Activated CD4-positive, alpha-beta T cell treated with anti-CD3 and anti-CD28 coated beads for 36 hours (primary cell): ENCODE measurements at places on chromosomes 2 and 18. TPM values are rescaled to one million over a fixed set of nuclear protein-coding genes. Genes with fewer than 3 reads are reported as not detected.

DNA sequence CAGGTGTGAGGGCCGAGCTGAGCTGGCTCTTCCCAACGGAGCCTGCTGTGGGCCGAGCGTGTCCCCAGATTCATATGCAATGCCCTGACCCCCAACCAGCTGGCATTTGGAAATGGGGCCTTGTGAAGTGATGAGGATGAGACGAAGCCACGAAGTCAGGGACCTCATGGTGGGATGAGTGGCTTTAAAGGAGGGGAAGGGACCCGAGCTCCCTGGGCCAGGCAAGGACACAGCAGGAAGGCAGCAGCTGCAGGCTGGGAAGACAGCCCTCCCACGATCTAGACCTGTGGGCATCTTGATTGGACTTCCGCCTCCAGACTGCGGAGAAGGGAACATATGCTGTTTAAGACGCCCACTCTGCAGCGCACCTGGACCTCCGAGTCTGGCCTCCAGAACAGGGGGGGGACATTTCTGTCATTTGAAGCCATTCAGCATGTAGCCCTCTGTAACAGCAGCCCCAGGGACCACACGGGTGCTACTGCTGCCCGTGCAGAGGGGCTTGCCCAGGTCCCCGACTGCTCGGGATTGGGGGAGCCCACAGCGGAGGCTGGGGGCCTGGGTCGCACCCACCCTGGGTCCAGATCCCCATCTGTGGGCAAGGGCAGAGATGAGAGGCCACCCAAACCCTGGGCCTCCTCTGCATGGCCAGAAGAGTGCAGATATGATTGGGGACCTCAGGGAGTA, 27.2 kb downstream of the KIF1A start:
- H3K27ac ChIP-seq = no peak overlapping the region
- no peaks in the 10 kb centered on the region for H3K36me3 ChIP-seq
- H3K4me3 ChIP-seq = no peak overlapping the region
- H3K27me3 ChIP-seq = peaks cover 2% of the 10 kb centered on the region
- peak; percentile 1 for DNase-seq

- no peaks in the 10 kb centered on the region for H3K4me1 ChIP-seq
- no peak overlapping the region for H3K27ac ChIP-seq
- no peak overlapping the region for H3K4me3 ChIP-seq
- peaks cover 7% of the 10 kb centered on the region for H3K27me3 ChIP-seq
- no peaks in the 10 kb centered on the region for H3K36me3 ChIP-seq
Measured at GRCh38 chr2:181782660-181783059, 102.3 kb upstream of the NEUROD1 start.

GRCh38 chr2:3223080-3223923, 154.3 kb downstream of the EIPR1 start:
- H3K4me3 ChIP-seq = peak overlapping the region; percentile 51
- peaks cover 40% of the 10 kb centered on the region for H3K4me1 ChIP-seq
- H3K36me3 ChIP-seq = peaks cover 47% of the 10 kb centered on the region
- DNase-seq = peak; percentile 96
- H3K27ac ChIP-seq = peak overlapping the region; percentile 99

GRCh38 chr18:9683418-9684396, 24.4 kb upstream of the RAB31 start:
- H3K4me1 ChIP-seq = peaks cover 9% of the 10 kb centered on the region
- no peak overlapping the region for H3K4me3 ChIP-seq
- H3K36me3 ChIP-seq = no peaks in the 10 kb centered on the region
- H3K27me3 ChIP-seq = peaks cover 8% of the 10 kb centered on the region
- no peak overlapping the region for H3K27ac ChIP-seq

DNA sequence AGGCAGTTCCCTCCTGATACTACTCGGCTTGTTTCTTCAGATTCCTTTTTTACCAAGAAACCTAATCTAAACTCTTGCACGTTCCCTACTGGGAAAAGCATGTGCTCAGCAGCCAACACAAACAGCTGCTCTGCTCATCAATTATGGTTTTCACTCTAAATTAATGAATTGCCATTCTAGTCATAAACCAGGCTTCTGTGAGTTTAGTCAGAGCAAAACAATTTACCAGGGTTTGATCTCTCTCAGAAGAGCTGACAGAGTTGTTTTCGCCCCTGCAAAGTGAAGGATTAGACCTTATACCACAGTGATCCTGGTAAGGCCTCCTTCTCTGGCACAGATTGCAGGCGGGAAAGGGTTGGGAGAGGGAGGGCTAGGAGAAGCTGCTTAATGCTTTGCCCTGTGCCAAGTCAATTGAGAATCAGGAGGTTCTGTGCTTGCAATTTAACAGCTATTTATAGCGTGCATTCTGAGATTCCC, 57.2 kb downstream of the REEP1 start:
- H3K36me3 ChIP-seq = no peaks in the 10 kb centered on the region
- peaks cover 11% of the 10 kb centered on the region for H3K27me3 ChIP-seq
- no peak overlapping the region for H3K27ac ChIP-seq
- H3K4me3 ChIP-seq = no peak overlapping the region
- H3K4me1 ChIP-seq = peaks cover 5% of the 10 kb centered on the region

DNA sequence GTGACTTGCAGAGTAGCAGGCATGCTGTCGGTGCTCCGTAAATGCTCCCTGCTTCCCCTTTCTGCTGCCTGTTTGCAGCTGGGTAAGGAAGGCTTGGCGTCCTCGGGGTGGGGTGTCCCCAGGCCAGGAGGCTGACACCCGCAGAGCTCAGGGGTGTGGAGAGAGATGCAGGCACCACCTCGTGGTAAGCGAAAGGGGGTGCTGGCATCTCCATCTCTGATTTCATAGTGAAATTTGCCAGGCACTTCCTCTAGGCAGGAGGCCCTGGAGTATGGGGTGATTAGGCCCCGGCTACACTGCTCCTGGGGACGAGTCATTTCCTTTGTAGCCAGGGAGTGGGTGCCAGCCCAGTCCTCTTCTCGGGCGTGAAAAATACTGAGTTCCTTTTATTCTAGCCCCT, 160.4 kb downstream of the KLHL29 start:
- DNase-seq = peak; percentile 15
- peaks cover 4% of the 10 kb centered on the region for H3K4me1 ChIP-seq
- H3K4me3 ChIP-seq = no peak overlapping the region
- no peaks in the 10 kb centered on the region for H3K27me3 ChIP-seq
- no peak overlapping the region for H3K27ac ChIP-seq

DNA sequence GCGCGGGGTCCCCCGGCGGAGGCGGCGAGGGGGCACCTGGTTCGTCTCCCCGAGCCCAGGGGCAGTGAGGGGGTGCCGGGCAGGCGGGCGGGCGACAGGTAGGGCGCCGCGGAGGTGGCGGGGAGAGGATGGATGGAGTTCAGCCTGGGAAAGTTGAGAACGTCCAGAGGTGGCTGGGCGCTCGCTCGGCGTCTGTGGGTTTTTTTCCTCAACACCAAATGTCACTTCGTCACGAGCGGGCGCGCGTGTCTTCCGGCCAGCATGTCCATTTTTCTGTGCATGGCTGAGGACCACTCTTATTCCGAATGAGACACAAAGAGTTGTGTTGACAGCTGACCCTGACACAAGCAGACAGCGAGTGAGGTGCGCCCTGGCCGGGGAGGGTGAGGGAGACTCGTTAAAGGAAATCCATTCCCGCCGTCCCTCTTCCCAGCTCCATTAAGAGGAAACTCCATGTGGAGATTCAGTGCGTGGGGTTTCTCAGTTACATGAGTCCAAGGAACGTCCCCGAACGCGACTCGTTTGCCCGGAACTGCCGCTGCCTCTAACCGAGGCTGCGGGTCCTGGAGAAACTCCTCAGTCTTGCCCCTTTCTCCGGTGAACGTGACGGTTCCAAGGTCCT, 859 bp downstream of the GREB1L start:
- no peak overlapping the region for H3K27ac ChIP-seq
- peak overlapping the region; percentile 33 for H3K4me3 ChIP-seq
- peak; percentile 5 for DNase-seq
- H3K36me3 ChIP-seq = no peaks in the 10 kb centered on the region
- peaks cover 50% of the 10 kb centered on the region for H3K27me3 ChIP-seq

DNA sequence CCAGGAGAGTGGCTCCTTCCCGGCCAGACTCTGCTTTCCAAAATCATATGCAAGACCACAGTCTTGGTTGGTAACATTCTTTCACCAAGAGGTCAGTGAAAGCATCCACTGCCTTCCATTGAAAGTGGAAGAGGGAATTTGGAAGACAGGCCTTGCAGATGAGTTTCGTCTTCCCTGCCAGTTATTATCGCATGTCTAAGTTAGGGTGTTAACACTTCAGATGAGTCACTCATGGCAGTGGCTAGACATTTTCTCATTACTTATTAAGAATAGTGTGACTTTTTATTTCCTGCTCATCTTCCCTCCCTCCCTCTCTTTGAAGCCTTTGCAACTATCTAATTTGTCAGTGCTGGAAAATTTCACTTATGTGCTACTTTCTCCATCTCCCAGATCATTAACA, 102.9 kb upstream of the EPB41L3 start:
- H3K36me3 ChIP-seq = no peaks in the 10 kb centered on the region
- no peak for DNase-seq
- no peak overlapping the region for H3K27ac ChIP-seq
- H3K4me3 ChIP-seq = no peak overlapping the region
- peaks cover 3% of the 10 kb centered on the region for H3K27me3 ChIP-seq

GRCh38 chr18:24726727-24727492, 266.5 kb downstream of the HRH4 start:
- H3K4me3 ChIP-seq = no peak overlapping the region
- H3K27me3 ChIP-seq = peaks cover 5% of the 10 kb centered on the region
- peak; percentile 79 for DNase-seq
- no peak overlapping the region for H3K27ac ChIP-seq
- H3K4me1 ChIP-seq = no peaks in the 10 kb centered on the region
- H3K36me3 ChIP-seq = no peaks in the 10 kb centered on the region

- H3K27me3 ChIP-seq = peaks cover 16% of the 10 kb centered on the region
- no peaks in the 10 kb centered on the region for H3K36me3 ChIP-seq
- no peak overlapping the region for H3K4me3 ChIP-seq
- no peaks in the 10 kb centered on the region for H3K4me1 ChIP-seq
- DNase-seq = no peak
Measured at GRCh38 chr2:237180987-237181386, 95.3 kb downstream of the COPS8 start.

DNA sequence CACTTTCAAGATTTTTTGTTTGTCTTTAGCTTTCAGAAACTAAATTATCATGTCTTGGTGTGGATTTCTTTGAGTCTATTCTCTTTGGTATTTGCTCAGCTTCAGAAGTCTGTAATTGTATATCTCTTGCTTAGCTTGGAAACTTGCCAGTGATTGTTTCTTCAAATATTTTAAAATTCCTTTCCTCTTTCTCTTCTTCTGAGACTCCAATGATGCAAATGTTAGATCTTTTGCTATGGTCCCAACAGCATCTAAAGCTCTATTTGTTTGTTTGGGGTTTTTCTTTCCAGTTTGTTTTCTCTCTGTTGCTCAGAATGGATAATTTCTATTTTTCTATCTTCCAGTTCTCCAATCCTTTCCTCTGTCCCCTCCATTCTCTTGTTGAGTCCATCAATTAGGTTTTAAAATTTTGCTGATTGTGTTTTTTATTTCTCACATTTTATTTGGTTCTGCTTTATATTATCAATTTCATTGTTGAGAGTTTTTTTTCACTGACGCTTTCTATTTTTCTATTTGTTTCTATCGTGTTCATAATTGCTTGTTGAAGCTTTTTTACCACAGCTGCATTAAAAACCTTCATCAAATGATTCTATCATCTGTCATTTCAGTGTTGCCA, 81.5 kb upstream of the DAPL1 start:
- no peak overlapping the region for H3K27ac ChIP-seq
- DNase-seq = no peak
- H3K36me3 ChIP-seq = peaks cover 1% of the 10 kb centered on the region
- H3K4me1 ChIP-seq = no peaks in the 10 kb centered on the region
- H3K27me3 ChIP-seq = peaks cover 13% of the 10 kb centered on the region

- DNase-seq = no peak
- peaks cover 10% of the 10 kb centered on the region for H3K4me1 ChIP-seq
- H3K27ac ChIP-seq = no peak overlapping the region
- H3K36me3 ChIP-seq = no peaks in the 10 kb centered on the region
Measured at GRCh38 chr18:23196119-23197007, 61.1 kb downstream of the CABLES1 start.

GRCh38 chr18:3358310-3358709, 91.7 kb upstream of the TGIF1 start:
- DNase-seq = no peak
- H3K27me3 ChIP-seq = no peaks in the 10 kb centered on the region
- H3K4me3 ChIP-seq = no peak overlapping the region
- peaks cover 21% of the 10 kb centered on the region for H3K4me1 ChIP-seq
- H3K27ac ChIP-seq = no peak overlapping the region

DNA sequence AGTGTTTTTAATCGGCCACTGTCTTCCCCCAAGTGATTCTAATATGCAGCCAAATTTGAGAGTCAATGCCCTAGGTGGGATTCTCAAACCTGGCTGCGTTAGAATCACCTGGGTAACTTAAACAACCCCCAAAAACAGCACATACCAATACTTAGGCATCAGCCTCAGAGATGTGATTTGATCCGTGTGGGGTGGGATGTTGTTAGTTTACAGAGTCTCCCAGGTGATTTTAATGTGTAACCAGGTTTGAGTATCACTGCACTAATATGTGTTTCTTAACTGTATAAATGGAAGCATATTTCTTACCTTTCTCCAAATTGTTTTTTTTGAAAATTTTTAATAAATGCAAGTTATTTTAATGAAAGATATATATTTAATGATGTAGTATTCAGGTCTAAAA, 135.4 kb downstream of the PLCL1 start:
- peaks cover 68% of the 10 kb centered on the region for H3K4me1 ChIP-seq
- no peaks in the 10 kb centered on the region for H3K27me3 ChIP-seq
- DNase-seq = no peak
- no peak overlapping the region for H3K4me3 ChIP-seq

GRCh38 chr2:233101141-233101540, 41.0 kb downstream of the INPP5D start:
- H3K27me3 ChIP-seq = no peaks in the 10 kb centered on the region
- H3K4me1 ChIP-seq = peaks cover 65% of the 10 kb centered on the region
- DNase-seq = no peak

DNA sequence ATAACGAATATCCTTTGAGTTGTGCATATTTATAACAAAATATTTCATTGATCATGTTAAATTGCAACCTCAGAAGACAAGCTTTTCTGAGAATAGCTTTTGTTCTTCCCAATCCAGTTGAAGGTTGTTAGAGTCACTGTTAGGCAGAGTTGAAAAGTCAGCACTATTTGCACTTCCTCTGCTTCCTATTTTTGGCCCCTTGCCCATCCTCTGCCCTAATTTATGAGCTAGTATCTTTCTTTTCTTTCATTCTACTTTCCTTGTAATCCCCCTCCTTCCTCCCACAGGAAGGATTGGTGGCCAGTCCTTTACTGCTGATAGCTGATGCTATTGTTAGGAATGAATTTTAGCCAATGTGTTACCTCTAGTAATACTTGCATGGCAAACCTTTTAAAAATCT, 4.9 kb downstream of the RALB start:
- no peak overlapping the region for H3K27ac ChIP-seq
- H3K27me3 ChIP-seq = no peaks in the 10 kb centered on the region
- peaks cover 32% of the 10 kb centered on the region for H3K36me3 ChIP-seq
- peaks cover 47% of the 10 kb centered on the region for H3K4me1 ChIP-seq
- no peak overlapping the region for H3K4me3 ChIP-seq

GRCh38 chr2:59882822-59883221, 670.6 kb downstream of the BCL11A start:
- peaks cover 25% of the 10 kb centered on the region for H3K4me1 ChIP-seq
- no peaks in the 10 kb centered on the region for H3K36me3 ChIP-seq
- DNase-seq = no peak
- H3K27me3 ChIP-seq = peaks cover 1% of the 10 kb centered on the region
- H3K27ac ChIP-seq = no peak overlapping the region

The TGFA gene
- 0.07 TPM for total RNA-seq

The LYG2 gene
- total RNA-seq = not detected

The PTGR3 gene
- total RNA-seq = 14.4 TPM

The YPEL5 gene
- total RNA-seq = 27.2 TPM

The ARL4C gene
- total RNA-seq = 27.2 TPM

The LCT gene
- total RNA-seq = 0.16 TPM

The HOXD4 gene
- total RNA-seq = not detected

The INPP5D gene
- 53.4 TPM for total RNA-seq

The UGT1A6 gene
- total RNA-seq = not detected

The LAMA3 gene
- total RNA-seq = 0.09 TPM
